ENCODE measurements at places on chromosomes 5 and 9. TPM values are rescaled to one million over a fixed set of nuclear protein-coding genes. Genes with fewer than 3 reads are reported as not detected.

RNF38 gene
- total RNA-seq = 8.6 TPM

SLC23A1 gene
- 1.5 TPM for total RNA-seq

PCDH12 gene
- total RNA-seq = not detected

HIGD2A gene
- 264 TPM for total RNA-seq

POMT1 gene
- total RNA-seq = 14.6 TPM

CCDC192 gene
- not detected for total RNA-seq

ECM2 gene
- 0.10 TPM for total RNA-seq

CYLC2 gene
- total RNA-seq = not detected

ADGRD2 gene
- not detected for total RNA-seq

PCDHB6 gene
- total RNA-seq = 1.2 TPM

Measured in A549 treated with CpdA at 1 μM for 4 hours (cell line).